Spinal cord (tissue), 10 donors: ENCODE measurements at places on chromosomes 13 and 19. TPM values are rescaled to one million over a fixed set of nuclear protein-coding genes. Genes with fewer than 3 reads are reported as not detected.

The RXFP2 gene
- not detected for total RNA-seq

The CBARP gene
- 2.7 TPM for total RNA-seq

The POSTN gene
- total RNA-seq: 230 TPM

The SULT2B1 gene
- 0.39 TPM for total RNA-seq

The STARD13 gene
- total RNA-seq: 27.0 TPM

The CERS4 gene
- total RNA-seq: 46.1 TPM

The FNDC3A gene
- 115 TPM for total RNA-seq

The NAPSA gene
- 1.4 TPM for total RNA-seq

The BEST2 gene
- total RNA-seq: not detected

The FAM83E gene
- not detected for total RNA-seq
